ENCODE measurements at places on chromosomes 11 and 22.

GRCh38 chr22:36377022-36377631 is 10.6 kb downstream of the MYH9 start:
- DNase-seq = no peak

- no peak for DNase-seq
These were observed 74.0 kb upstream of the TCF20 start for GRCh38 chr22:42344361-42344905.

GRCh38 chr11:79018371-79018849 is 422.4 kb downstream of the TENM4 start:
- no peak for DNase-seq

GRCh38 chr11:128530118-128531074 is 57.0 kb downstream of the ETS1 start:
- DNase-seq = no peak

DNA sequence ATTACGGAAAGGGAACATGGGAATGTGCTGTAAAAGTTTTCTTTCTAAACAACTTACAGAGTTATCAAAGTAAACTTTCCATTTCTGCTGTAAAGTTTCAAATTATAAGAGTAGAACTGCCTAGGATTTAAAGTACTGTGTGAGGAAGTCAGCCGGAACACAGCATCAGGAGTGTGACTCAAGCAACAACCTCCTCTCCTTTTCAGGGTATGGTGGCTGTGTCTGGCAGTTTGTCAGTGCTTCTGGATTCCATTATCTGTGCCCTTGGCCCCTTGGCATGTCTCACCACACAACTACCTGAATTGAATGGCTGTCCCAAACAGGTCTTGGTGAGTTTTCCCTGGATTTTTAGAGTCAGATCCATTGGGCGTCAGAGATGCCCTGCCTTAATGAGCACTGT is 6.9 kb upstream of the TOM1 start:
- DNase-seq = no peak

- DNase-seq = peak; percentile 52
These were observed at the start of gene RHOG for GRCh38 chr11:3840870-3841425. TSS of gene RHOG (minus strand) at chr11:3840959. CDS start at chr11:3828138, 12,821 bp downstream.

DNA sequence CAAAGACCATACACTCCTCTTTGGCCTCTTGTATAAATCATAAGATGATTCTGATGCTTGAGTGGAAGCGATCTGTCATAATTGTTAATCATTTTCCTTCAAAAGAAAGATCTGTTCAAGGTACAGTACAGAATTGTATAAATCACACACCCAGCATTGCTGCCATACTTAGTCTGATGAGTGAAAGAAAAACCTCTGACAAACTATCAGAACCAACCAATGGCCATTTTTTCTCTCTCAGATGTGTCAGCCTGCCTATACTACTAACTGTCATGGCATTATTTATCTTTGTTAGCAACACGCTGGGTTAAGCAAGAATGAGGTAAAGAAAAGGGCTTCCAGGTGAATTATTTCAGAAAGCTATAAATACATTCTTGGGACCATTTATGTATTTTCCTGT is 1112.7 kb upstream of the TENM4 start:
- no peak for DNase-seq

GRCh38 chr11:76604081-76604625 is 66.4 kb downstream of the LRRC32 start:
- no peak for DNase-seq

DNA sequence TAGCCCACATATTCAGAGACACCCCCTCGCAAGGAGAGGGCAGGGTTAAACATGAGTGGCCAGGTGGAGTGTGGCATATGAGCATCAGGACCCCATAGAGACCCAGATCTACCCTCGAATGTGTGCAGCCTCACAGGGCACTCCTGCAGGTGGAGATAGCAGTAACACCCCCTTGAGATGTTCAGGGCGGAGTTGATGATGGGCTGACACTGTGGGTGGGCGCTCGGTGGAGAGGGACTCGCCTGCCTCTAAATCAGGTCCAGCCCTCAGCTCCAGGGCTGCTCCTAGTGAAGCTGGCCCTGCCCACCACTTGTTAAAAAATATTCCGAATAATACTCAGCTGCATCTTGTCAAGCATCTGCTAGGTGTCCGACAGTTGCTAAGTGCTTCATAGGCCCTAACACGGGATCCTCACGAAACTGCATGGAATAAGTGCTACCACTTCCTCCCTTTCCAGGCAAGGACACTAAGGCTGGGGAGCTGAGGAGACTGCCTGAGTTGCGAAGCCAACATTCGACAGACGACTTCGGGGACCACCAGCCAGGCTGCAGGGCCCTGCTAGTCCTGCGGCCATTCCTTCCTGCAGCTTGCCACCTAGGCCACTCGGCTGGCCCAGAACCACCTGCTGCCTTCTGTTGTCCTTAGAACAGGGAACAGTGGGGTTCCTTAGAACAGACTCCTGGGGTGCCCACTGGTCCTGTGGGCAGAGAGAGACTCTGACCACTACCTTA is 74.0 kb upstream of the WNT11 start:
- DNase-seq = no peak

DNA sequence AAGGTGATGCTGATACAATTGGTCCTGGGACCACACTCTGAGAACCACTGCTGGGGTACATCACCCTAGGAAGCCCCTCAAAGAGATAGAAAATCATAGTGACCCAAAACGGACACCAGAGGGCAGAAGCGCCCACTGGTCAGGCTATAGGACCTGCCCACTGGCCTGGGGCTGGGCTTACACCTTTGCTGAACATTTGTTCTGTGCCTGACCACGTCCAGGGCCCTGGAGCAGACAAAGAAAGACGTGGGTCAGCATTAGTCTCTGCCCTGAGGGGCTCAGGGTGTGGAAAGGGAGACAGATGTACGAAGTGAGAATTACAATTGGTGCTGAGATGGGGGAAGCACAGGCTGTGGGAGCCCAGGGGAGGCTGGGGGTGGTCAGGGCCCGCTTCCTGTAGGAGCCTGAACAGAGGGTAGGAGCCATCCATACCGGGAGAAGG is 14.4 kb upstream of the SERPINH1 start:
- DNase-seq = peak; percentile 78

DNA sequence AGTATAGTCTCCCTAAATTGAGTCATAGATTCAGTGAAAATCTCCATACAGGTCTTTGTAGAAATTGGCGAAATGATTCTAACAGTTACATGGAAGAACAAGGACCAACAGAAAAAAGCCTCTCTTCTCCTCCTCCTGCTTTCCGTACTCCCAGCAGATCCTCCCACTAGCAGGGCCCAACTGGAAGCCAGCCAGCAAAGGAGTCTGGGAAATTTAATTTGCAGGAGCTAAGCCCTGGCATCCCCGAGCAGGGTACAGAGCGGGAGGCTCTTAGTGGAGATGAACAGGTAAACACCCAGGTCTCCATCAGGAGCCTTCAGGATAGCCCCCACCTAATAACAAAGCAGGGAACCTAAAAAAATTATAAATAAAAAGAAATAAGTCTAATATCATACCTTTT is 1473.8 kb downstream of the TBC1D22A start:
- DNase-seq = no peak

DNA sequence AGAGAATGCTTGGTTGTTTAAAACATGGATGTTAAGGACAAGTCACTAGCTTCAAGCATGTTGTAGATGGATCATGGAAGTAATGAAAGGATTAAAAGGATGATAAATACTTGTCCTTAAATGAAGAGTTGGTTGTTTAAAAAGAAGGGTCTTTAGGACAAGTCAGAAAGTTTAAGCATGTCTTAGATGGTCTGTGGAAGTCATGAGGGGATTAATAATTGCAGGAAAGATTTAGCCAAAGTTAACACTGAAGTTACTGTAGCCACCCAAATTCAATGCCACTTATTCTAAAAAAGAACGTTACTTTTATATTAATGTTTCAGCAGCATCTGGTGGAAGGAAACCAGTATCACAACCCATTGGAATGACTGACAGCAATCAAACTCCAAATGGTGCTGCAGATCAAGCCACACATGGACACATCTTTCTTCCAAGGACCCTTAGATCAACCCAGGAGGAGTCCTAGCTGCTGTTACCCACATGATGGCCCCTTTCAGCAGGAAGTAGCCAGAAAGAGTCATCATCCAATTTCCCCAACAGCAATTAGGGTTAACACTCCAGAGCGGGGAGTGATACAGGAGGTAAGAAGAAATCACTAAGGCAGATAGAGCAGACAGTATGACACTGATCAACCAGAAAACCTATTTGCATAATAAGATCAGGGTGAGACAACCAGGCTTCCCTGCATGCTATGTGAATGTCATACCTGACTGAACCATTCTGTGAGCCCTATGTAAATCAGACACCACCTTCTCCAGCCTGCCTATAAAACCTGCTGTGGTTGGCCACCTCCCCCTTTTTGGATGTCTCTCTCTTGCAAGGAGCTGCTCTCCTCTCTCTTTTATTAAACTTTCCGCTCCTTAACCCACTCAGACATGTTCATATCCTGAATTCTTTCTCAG is 88.4 kb upstream of the GNAZ start:
- DNase-seq = no peak

DNA sequence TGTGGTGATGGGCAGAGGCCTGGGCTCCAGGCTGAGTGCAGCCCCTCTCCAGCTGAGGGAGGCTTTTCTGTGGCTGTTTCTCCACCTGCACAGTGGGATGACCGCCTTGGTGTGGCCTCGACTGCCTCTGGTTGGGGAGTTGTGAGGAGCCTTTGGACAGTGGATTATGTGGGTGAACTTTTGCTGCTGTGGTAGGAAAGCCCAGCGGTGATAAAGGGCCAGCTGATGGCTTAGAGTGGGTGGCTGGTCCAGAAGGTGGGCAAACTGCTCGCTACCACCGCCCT is 1.4 kb upstream of the ESRRA start:
- DNase-seq = no peak

DNA sequence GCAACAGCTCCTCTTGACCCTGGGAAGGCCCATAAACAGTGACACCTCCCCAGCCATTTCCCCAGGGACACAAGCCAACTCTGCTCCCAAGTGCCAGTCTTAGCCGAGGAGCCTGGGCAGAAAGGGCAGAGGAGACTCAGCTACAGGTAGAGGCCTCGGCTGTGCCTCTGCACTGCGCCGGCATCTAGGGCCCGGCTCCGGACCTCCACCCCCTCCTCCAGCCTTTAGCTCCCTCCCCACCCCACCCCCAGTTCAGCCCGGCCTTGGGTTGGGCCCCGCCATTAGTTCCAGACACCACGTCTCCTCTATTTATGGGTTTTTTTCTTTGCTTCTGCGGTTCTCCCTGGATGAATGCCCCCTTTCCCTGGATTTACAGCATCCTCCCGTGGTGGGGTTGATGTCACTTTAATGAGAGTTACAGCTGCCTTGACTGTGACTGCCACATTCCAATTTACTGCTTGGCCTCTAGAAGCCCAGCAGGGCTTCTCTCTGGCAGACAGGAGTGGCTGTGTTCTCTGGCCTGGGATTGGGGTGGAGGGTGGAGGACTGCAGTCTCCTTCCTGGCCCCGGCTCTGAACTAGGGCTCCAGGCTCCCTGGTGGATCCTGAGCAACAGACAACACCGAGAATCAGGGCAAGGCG is 13.5 kb upstream of the OAF start:
- no peak for DNase-seq

- DNase-seq = no peak
These were observed at the start of gene PHETA2 for GRCh38 chr22:42074132-42074811. TSS of gene PHETA2 (plus strand) at chr22:42074248. CDS start at chr22:42077294, 3,046 bp downstream.

GRCh38 chr11:71489311-71490043 is 36.5 kb downstream of the NADSYN1 start:
- DNase-seq = no peak

DNA sequence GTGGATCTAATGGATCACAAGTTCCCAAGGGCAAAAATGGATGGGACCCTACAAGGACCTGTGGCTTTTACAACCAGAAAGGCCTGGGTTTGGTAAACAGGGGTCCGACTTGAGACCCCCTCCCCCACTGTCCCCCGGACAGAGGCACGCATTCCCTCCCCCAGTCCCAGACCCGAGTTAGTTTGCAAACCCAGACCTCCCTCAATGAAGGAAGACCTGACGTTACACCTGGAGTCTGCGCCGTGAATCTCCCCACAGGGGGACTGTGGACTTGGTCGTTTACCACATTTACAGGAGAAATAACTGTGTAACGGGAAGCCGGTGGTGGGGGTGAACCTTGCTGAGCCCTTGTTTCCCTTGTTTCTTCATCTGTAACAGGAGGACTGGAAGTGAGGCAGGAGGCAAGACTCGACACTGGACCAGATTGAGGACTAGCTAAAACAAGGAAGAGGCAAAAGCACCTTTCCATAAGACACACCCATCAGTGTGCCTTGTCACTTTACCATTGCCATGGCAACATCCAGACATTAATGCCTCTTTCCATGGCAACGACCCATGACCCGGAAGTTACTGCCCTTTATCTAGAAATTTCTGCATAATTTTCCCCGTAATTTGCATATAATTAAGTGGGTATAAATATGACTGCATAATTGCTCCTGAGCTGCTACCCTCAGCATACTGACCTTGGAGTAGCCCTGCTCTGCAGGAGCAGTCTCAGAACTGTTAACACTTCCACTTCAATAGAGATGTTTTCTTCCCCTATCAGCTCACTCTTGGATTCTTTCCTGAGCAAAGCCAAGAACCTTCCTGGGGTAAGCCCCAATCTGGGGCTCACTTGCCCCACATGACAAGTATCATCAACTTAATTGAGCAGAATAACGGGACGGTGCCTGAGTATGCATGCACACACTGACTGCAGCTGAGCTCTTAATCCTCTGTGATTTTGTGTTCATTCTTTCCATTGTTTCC is 25.4 kb downstream of the PDGFB start:
- no peak for DNase-seq

DNA sequence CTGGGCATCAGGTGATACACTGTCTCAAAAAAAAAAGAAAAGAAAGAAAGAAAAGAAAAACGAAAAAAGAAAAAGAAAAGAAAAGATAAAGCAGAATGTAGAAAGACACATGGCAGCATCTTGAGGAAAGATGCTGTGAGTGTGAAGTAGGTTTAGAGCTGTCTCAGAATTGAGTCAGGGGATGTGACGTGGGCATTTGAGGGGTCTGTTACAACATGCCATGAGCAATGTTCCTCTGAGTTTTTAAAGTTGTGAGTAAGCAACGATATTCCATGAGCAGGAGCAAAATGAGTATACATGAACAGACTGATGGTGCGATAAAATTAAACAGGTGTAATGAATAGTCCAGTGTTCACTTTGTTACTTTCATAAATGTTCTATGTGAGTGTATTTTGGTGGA is 11.3 kb upstream of the QSER1 start:
- no peak for DNase-seq

DNA sequence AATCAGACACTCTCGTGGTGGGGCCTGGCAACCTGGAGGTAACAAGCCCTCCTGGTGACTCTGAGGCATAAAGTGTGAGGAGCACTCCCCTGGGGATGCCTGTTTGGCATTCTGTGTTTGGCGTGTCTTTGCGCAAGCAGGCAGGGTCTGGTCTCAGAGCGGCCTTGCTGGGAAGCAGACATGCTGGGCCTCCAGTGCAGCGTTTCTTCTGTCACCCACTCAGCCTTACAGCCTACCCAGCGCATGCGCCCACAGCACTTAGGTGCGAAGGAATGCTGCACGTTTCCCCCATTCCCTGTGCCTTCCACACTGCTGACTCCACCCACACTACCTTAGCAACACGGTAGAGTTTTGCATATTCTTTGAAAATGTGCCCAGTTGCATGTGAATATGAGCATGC is 7.4 kb upstream of the CXCR5 start:
- no peak for DNase-seq

DNA sequence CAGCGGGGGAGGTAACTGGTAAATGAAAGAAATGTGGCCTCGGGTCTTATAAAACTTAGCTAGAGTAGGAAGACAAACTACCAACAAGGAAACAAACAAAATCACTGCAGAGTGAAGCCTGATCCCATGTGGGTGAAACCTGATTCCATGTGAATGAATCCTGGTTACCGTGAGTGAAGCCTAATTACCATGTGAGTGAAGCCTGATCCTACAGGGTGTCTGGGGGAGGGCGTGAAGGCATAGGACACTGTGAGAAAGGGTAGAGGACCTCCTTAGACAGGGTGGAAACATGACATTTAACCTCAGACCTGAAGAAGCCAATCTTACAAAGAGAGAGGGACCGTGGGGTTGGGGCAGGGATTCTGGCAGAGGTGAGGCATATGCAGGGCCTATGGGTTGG is 106.2 kb upstream of the USP47 start:
- DNase-seq = no peak

Data from progenitor cell of endocrine pancreas (in vitro differentiated cells).